ENCODE measurements at places on chromosomes 16 and 17.

DNA sequence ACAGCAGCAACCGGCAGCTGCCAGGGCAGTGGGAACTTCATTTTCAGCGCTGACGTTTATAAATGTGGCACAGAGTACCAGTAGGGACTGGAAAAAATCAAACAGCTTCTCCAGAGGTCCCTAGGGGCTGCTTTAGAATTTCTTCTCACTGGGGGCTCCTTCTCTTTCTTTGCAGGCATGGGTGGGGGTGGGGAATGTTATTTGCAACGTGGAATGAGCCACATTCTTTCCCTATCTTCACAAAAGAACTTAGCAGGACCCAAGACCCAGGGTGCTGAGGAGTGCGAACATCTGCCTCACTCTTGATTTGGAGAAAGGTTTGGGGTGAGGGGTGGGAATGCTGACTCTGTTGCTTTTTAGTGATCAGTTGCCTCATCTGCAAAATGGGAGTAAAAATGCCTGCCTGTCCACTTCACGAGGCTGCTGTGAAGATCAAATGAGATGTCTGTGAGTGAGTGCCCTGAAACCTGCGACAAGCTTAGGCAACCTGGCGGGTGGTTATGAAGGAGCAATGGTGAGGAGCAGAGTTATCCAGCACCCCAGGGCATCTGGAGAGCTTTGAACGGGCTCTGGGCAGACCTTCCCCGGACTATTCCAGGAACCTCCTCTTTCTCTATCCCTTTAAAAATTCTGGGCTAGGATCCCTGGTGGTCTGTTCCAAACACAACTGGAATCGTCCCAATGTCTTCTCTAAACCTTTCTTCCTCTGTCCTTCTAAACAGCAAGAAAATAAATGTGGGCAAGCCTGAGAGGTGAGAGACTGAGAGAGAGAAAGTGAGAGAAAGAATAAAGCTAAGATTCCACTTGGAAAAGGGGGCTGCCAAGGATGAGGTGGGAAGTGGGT, 10.7 kb upstream of the PIPOX start:
- DNase-seq, result no peak

GRCh38 chr17:75898065-75898464, 1.3 kb upstream of the TRIM65 start:
- DNase-seq, result no peak

GRCh38 chr17:73401911-73402310, 90.1 kb upstream of the CDC42EP4 start:
- DNase-seq, result no peak

- no peak for DNase-seq
Measured at GRCh38 chr17:40463122-40463550, 19.9 kb downstream of the IGFBP4 start.

DNA sequence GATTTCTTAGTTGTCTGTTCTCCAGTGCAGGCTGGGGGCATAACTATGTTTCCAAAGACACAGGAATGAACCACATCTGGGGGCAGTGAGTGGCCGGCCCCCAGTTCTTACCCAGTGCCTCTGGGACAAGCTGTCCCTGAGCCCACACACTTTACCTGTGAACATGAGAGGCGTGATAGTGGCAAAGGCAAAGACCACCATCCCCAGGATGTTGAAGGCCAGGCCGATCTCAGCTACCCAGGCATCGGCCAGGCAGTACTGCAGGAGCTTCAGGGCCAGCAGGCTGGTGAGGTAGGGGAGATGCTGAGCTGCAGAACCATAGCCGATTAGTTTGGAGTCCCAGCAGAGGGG, 1.6 kb downstream of the SLC46A1 start:
- no peak for DNase-seq
